ENCODE measurements at places on chromosomes 6 and 20. TPM values are rescaled to one million over a fixed set of nuclear protein-coding genes. Genes with fewer than 3 reads are reported as not detected.

FAM162B gene
- not detected for total RNA-seq

CST4 gene
- total RNA-seq, result not detected

SYTL3 gene
- total RNA-seq, result 4.8 TPM

- no peaks in the 10 kb centered on the region for H3K36me3 ChIP-seq
- H3K27ac ChIP-seq, result no peak overlapping the region
- H3K4me3 ChIP-seq, result no peak overlapping the region
- H3K4me1 ChIP-seq, result no peaks in the 10 kb centered on the region
Observed at GRCh38 chr6:5838656-5839396, 167.9 kb downstream of the NRN1 start.

DNA sequence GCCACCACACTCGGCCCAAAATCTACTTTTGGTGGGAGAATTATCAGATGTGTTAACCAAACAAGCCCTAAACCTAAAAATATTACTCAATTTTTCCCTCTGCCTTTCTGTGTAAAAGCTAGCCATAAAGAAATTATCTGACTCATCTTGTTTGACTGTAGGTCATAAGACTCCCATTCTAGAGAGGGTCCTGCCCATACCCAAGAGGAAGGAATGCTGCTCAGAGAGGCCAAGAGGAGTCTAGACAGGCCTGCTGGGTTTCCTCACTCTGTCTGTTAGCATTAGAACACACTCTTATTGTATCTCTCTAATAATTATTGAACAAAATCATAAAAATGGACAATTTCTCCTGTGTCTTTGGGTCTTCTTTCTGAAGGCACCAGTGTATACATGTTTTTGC is 26.1 kb downstream of the C6orf141 start:
- no peak overlapping the region for H3K4me3 ChIP-seq
- no peaks in the 10 kb centered on the region for H3K27me3 ChIP-seq
- DNase-seq, result no peak

- no peak overlapping the region for H3K27ac ChIP-seq
- DNase-seq, result no peak
- no peak overlapping the region for H3K4me3 ChIP-seq
- H3K36me3 ChIP-seq, result no peaks in the 10 kb centered on the region
- H3K27me3 ChIP-seq, result no peaks in the 10 kb centered on the region
Observed at GRCh38 chr6:37871616-37872372, 52.3 kb downstream of the ZFAND3 start.

DNA sequence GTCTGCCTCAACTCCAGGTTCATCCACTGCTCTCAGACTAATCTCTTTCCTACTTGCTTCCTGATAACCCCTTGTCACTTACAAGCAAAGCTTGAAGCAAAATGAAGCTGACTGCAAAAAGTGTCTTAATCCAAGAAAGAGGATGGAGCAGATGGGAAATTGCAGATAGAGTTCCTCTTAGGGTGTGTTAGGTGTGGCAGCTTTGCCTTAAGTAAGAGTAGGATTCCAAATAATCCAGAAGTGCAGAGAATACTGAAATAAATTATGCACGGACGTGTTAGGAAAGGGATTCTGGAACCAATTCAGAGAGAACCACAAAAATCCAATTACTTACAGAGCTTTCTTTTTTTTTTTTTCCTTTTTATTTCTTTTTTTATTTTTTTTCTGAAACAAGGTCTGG is 6.1 kb upstream of the RPL7L1 start:
- DNase-seq, result no peak
- no peak overlapping the region for H3K27ac ChIP-seq
- H3K27me3 ChIP-seq, result no peaks in the 10 kb centered on the region
- no peaks in the 10 kb centered on the region for H3K36me3 ChIP-seq
- H3K4me3 ChIP-seq, result no peak overlapping the region

GRCh38 chr6:2771079-2771478 is 5.9 kb downstream of the WRNIP1 start:
- peaks cover 38% of the 10 kb centered on the region for H3K36me3 ChIP-seq
- peaks cover 10% of the 10 kb centered on the region for H3K4me1 ChIP-seq
- H3K27me3 ChIP-seq, result no peaks in the 10 kb centered on the region
- H3K27ac ChIP-seq, result no peak overlapping the region
- DNase-seq, result no peak

DNA sequence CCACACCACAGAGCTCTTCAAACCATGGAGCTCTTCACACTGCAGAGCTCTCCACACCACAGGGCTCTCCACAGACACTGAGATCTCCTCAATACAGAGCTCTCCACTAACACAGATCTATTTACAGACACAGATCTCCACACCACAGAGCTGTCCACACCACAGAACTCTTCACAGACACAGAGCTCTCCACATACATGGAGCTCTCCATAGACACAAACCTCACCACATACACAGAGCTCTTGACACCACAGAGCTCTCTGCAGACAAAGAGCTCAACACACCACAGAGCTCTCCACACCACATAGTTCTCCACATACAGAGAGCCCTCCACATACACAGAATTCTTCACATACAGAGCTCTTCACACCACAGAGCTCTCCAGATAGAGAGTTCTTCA is 53.0 kb downstream of the ERMARD start:
- H3K36me3 ChIP-seq, result no peaks in the 10 kb centered on the region
- H3K27me3 ChIP-seq, result no peaks in the 10 kb centered on the region
- no peak overlapping the region for H3K27ac ChIP-seq

DNA sequence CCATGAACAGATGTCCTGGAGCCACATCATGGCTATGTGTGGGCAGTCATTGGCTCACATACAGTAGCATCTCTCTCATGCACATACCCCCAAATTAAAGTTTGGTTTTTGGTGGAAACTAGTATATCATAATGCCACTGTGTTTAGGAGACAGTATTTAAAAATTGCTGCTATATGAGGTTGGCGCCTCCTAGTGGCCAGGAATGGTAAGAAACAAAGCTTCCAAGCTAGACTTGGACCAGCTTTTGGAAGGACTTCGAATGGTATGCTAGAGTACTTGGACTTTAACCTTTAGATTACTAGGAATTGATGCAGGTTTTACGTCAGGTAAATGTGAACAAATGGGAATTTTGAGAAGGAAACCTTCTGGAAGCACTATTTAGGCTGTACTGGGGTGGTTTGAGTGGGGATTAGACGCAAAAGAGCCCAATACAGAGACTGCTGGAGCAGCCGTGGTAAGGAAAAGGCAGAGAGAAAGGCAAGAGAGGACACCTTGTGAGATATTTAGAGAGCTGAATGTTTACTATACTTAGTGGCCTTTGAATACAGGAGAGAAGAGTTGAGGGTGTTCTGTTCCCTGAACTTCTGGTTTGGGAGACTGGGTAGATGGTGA is 23.8 kb downstream of the PRSS35 start:
- H3K4me1 ChIP-seq, result no peaks in the 10 kb centered on the region
- DNase-seq, result peak; percentile 81
- H3K27me3 ChIP-seq, result no peaks in the 10 kb centered on the region
- H3K36me3 ChIP-seq, result no peaks in the 10 kb centered on the region
- no peak overlapping the region for H3K27ac ChIP-seq

- H3K36me3 ChIP-seq, result no peaks in the 10 kb centered on the region
- no peak overlapping the region for H3K4me3 ChIP-seq
- H3K27me3 ChIP-seq, result no peaks in the 10 kb centered on the region
- DNase-seq, result no peak
- no peaks in the 10 kb centered on the region for H3K4me1 ChIP-seq
Observed at GRCh38 chr6:164124986-164125385, 710.5 kb downstream of the QKI start.

- DNase-seq, result no peak
- no peaks in the 10 kb centered on the region for H3K27me3 ChIP-seq
- H3K4me3 ChIP-seq, result no peak overlapping the region
- no peaks in the 10 kb centered on the region for H3K4me1 ChIP-seq
- H3K27ac ChIP-seq, result no peak overlapping the region
Observed at GRCh38 chr20:53635221-53635620, 41.6 kb upstream of the ZNF217 start.

GRCh38 chr6:146154197-146154596 is 125.3 kb downstream of the GRM1 start:
- H3K36me3 ChIP-seq, result no peaks in the 10 kb centered on the region
- no peaks in the 10 kb centered on the region for H3K27me3 ChIP-seq
- H3K4me3 ChIP-seq, result no peak overlapping the region
- no peak overlapping the region for H3K27ac ChIP-seq
- no peak for DNase-seq
- no peaks in the 10 kb centered on the region for H3K4me1 ChIP-seq

All from Peyer's patch (tissue), 4 donors.